ENCODE measurements at places on chromosomes 1 and 21. TPM values are rescaled to one million over a fixed set of nuclear protein-coding genes. Genes with fewer than 3 reads are reported as not detected.

The C1orf105 gene
- total RNA-seq, result not detected

The NTRK1 gene
- not detected for total RNA-seq

The CLCNKB gene
- not detected for total RNA-seq

The FRRS1 gene
- total RNA-seq, result 2.1 TPM

The CSF3R gene
- not detected for total RNA-seq

The DEGS1 gene
- 50.8 TPM for total RNA-seq

The COPA gene
- total RNA-seq, result 307 TPM

The KLHDC8A gene
- not detected for total RNA-seq

The THEM5 gene
- not detected for total RNA-seq

The TNNT2 gene
- not detected for total RNA-seq

The GPR3 gene
- total RNA-seq, result 0.09 TPM

The SOD1 gene
- total RNA-seq, result 272 TPM

The VANGL2 gene
- not detected for total RNA-seq

The BCAN gene
- not detected for total RNA-seq

The FMO3 gene
- 0.28 TPM for total RNA-seq

The RNU1-3 gene
- 5,329 TPM for total RNA-seq

The NTMT2 gene
- not detected for total RNA-seq

The CENPS gene
- total RNA-seq, result 13.2 TPM

The KCNE2 gene
- total RNA-seq, result not detected

The PAFAH2 gene
- total RNA-seq, result 4.6 TPM

The KLF18 gene
- total RNA-seq, result not detected

The TGFB2 gene
- total RNA-seq, result 56.2 TPM

The GLRX2 gene
- 11.9 TPM for total RNA-seq

The GJB3 gene
- not detected for total RNA-seq

The DRAM2 gene
- 57.6 TPM for total RNA-seq

The RAB25 gene
- not detected for total RNA-seq

The SELL gene
- total RNA-seq, result 0.56 TPM

The GPR25 gene
- not detected for total RNA-seq

The KRTAP13-2 gene
- total RNA-seq, result not detected

The ESPN gene
- 0.45 TPM for total RNA-seq
